NCI-H1436 treated with DMSO at 0.1 percent for 48 hours (cell line): ENCODE measurements at places on chromosomes 13 and 19.

- DNase-seq, result no peak
These were observed 47.2 kb upstream of the EPHX3 start for GRCh38 chr19:15279326-15279904.

DNA sequence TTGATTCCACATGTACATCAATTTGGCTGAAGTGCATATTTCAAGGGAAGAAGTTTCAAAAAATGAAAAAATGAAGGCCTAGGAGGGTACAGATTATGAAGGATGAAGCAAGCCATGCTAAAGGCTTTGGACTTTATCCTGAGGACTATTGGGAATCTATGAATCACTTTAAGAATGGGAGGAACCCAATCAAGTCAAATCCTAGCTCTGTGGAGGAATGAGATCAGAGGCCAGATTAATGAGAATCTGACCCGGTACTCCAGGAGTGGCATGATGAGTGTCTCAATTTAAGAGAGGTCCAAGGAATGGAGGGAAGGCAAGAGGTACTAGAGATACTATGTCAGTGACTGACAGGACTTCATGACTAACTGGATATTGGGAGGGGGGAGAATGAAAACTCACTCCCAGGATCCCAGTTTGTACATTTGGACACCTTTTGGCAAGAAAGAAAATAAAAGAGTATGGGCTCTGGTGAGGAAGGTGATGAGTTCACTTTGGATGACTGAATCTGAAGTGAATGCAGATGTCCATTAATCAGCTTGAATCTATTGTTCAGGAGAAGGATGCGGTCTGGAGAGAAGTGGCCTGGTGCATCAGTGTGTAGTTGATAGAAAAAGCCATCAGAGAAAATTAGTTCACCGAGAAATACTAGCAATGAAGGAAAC is 349.0 kb downstream of the EFNB2 start:
- no peak for DNase-seq

DNA sequence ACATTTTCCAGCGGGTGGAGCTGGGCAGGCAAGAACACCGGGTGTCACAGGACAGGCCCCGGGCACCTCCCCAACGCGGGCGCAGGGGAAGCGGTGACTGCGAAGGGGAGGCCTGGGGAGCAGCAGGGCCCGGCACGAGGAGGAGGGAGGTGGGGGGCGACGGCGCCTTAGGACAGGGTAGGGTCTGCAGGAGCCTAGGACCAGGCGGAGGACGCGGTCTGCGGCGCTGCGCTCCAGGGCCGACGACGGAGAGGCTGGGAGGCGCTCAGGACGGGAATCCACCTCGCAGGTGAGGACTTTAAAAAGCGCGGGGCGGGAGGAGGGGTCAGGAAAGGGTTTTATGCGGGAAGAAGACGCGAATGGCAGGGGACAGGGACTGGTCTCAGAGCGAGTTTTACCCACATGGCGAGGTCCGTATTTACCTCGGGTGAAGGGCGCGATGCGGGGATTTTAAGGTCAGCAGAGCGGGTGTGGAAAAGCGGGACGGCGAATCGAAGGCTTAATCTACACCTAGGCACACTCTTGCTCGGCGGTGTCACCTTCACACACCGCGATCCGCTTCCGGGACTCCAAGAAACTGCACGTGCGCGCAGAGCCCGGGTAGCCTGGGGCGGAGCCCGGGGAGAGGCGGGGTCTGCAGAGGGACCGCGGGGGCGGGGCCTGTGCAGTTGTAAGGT is 13.5 kb downstream of the ERVV-2 start:
- DNase-seq, result no peak

DNA sequence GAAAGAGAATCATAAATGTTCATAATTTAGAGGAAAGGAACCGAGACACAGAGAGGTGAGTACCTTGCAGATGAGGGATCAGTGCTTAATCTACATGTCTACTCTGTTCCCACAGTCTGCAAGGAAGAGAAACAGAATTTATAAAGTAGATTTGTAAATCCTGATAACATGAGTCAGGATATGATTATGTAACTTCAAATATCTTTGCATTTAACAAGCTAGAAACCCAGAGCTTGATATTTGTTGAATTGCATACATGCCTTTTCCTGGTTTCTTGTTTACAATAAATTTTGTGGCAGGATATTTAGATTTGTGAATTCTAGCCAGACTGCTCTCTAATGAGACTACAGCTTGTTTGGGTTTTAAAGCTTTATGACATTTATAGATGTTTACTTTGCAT is 219.2 kb downstream of the ENOX1 start:
- no peak for DNase-seq

DNA sequence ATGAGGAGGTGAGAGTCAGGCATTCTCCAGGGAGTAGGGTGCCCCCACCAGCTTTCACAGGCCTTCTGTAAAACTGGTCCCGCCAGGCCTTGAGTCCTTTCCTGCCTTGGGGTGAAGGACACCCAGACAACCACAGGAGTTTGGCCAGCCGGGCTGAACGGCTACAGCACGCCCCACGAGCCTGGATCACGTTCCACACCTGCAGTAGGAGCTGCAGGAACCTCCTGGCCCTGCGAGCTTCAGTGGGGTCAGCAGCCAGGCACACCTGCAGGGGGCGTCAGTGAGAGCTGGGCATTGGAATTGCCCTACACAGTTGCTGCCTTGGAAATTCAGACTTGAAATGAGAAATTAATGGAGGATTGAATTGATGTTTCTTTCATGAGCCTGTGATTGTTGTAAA is 45.7 kb downstream of the COL4A2 start:
- no peak for DNase-seq

DNA sequence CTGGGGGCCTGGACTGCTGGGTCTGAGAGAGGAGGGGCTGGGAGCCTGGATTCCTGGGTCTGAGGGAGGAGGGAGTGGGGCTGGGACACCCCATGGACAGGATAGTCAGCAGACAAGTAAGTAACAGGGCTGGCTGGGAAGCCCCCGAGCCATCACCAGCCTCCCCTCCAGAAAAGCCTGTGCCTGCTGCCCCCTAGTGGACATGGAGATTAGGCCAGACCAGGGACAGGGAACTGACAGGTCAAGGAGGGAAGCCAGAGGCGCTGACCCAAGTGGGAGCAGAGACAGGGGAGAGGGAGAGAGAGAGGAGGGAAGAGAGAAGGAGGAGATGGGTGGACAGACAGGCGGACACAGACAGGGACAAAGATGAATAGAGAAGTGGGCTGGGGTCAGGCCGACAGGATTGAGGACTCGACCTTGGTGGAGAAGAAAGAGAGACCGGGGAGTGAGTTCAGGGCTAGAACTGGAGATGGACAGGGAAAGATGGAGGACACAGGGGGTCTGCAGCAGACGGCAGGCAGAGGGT is 6.7 kb upstream of the ERFL start:
- DNase-seq, result no peak

GRCh38 chr13:77894743-77895142 is 23.9 kb downstream of the EDNRB start:
- no peak for DNase-seq

DNA sequence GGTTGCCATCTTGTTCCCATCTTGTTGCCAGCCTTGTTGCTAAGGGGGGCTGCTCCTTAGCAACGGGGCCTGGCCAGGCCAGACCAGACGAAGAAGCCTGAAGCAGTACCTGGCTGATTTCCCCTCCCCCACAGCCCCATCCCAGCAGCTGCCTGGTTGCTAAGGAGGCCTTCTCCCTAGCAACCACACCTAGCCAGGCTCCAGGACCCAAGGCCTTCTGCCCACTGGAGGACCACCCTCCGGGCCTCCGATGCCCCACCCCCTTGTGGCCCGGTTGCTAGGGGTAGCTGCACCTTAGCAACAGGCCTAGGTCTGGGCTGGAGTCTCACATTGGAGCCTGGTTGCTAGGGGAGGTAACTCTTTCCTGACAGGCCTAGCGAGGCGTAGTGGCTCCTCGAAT is 3.9 kb downstream of the PRRG2 start:
- DNase-seq, result no peak

DNA sequence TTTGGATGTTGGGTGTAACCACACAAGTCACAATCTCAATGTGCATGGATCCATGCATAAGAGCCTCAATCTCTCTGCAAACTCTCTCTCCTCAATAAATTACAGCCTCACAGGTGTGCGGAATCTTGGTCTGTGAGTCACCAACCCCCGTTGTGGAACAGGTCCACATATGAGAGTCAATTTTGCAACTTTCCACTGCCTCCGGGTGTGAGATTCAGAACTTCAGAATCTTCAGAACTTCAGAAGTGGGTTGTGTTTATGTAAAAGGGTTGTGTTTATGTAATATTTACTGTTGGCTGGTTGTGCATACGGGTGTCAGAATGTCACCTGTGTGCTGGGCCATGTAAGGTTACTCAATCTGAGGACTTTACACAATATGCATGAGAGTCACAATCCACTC is 46.3 kb upstream of the ZNF728 start:
- DNase-seq, result no peak

GRCh38 chr13:44872751-44873150 is 116.5 kb downstream of the NUFIP1 start:
- DNase-seq, result no peak

DNA sequence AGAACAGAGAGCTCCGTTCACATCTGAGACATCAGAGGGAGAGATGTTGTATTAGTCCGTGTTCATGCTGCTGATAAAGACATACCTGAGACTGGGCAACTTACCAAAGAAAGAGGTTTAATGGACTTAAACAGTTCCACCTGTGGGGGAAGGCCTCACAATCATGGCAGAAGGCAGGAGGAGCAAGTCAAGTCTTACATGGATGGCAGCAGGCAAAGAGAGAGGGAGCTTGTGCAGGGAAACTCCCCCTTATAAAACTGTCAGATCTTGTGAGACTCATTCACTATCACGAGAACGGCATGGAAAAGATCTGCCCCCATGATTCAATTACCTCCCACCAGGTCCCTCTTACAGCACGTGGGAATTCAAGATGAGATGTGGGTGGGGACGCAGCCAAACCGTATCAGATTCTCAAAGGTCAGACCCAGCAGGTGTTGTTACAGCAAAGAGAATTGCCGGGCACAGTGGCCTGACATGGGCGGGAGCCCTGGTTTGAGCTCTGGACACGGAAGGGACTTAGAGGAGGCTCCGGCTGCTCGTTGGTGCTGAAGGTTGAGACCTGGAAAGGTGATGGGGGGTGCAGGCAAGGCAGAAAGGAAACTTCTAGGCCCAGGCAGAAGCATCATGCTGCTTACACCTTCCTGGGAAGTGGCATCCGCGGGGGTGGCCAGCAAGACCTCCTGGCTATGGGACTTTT is 33.1 kb downstream of the PEX11G start:
- no peak for DNase-seq

GRCh38 chr13:36212789-36213188 is 1.6 kb downstream of the SOHLH2 start:
- no peak for DNase-seq

GRCh38 chr13:109713681-109714080 is 72.7 kb downstream of the IRS2 start:
- DNase-seq, result no peak

DNA sequence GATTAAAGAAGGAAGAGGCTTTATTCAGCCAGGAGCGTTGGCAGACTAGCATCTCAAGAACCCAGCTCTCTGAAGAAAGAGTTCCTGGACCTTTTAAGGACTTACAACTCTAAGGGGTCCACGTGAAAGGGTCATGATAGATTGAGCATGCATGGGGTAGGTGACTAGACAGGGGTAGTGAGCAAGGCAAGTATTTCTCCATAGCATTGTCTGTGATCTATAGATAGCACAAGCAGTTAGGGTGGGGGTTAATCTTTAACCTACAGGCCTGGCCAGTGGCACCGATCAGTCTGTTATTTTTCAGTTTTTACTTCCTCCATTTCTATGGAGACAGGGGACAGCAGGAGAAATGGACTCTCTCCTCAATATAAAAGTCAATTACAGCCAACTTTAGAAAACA is 983.7 kb downstream of the SLITRK1 start:
- DNase-seq, result no peak

GRCh38 chr19:15640294-15640903 is at the start of gene CYP4F3:
CYP4F3 (plus strand) TSS chr19:15640897; CDS start chr19:15641416, 519 bp downstream.
- DNase-seq, result no peak

DNA sequence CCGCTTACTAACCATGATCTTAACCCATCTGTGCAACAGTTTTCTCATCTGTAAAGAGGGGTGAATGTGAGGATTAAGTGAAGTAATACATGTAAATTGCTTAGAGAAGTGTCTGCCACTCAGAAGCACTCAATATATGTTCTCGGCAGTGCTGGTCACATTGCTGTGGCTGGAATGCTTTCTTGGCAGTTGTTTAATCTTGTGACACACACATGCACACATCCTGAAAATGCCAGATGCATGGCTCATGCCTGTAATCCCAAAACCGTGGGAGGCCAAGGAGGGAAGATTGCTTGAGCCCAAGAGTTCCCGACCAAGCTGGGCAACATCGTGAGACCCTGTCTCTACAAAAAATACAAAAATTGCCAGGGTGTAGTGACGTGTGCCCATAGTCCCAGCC is 4.9 kb upstream of the DMKN start:
- no peak for DNase-seq

DNA sequence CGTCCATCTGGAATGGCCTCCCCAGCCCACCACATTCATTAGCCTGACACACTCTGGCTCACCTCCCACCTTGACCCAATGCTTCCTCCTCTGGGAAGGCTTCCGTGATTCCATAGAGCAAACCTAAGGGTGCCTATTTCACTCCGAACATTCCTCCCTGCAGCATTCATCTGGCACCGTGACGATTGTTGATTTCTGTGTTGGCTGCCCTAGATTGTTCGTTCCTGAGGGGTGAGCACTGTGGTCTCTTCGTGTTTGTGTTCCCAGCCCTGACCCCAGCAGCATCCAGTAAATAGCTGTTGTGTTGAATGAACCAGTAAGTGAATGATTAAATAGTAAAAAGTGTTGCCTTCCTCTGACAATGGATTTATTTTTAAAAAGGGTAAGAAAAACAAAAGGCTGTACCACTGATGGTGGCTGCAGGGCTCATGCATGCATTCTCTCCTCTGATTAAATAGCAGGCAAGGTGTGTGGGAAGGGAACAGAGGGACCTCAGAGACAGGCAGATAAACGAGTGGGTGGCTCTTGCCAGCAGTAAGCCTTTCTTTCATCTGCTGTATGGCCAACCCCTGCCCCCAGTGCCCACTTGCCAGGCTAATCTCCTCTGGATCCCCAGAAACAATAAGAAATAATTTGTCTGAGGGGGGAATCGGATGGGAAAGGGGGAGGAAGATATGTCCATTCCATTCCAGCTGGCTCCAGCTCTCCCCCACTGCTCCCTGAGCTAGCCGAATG is 48.4 kb upstream of the CACNA1A start:
- DNase-seq, result no peak

DNA sequence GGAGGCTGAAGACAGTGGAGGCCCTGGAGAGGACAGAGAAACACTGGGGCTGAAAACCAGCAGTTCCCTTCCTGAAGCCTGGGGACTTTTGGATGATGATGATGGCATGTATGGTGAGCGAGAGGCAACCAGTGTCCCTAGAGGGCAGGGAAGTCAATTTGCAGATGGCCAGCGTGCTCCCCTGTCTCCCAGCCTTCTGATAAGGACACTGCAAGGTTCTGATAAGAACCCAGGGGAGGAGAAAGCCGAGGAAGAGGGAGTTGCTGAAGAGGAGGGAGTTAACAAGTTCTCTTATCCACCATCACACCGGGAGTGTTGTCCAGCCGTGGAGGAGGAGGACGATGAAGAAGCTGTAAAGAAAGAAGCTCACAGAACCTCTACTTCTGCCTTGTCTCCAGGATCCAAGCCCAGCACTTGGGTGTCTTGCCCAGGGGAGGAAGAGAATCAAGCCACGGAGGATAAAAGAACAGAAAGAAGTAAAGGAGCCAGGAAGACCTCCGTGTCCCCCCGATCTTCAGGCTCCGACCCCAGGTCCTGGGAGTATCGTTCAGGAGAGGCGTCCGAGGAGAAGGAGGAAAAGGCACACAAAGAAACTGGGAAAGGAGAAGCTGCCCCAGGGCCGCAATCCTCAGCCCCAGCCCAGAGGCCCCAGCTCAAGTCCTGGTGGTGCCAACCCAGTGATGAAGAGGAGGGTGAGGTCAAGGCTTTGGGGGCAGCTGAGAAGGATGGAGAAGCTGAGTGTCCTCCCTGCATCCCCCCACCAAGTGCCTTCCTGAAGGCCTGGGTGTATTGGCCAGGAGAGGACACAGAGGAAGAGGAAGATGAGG is 1.5 kb downstream of the PPP1R15A start:
- no peak for DNase-seq
